ENCODE measurements at places on chromosomes 13 and 19. TPM values are rescaled to one million over a fixed set of nuclear protein-coding genes. Genes with fewer than 3 reads are reported as not detected.

GRCh38 chr13:51343475-51343874 is 4.0 kb downstream of the SERPINE3 start:
- DNase-seq: no peak

DNA sequence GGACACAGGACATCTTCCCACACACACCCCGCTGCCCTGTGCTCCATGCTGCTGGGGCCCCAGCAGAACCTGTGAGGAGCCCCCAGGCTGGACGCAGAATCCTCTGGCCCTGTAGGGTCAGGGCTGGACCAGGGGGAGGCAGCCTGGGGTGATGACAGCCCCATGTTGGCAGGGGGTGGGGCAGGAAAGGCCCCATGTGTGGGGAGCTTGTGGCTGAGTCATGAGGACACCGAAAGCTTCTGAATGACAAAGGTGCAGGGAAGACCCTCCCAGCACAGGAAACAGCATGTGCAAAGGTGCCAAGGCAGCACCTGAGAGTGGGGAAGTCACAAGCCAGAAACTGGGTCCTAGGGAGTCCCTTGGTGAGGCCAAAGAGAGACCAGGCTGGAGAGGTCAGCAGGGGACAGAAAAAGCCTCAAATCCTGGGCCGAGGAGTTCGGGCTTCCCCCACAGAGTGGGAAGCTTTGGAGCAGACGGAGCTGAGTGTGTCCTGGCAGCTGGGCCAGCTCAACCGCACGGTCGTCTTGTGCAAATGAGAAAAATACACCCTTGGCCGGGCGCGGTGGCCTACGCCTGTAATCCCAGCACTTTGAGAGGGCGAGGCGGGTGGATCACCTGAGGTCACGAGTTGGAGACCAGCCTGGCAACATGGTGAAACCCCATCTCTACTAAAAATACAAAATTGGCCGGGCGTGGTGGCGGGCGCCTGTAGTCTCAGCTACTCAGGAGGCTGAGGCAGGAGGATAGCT is 17.5 kb downstream of the ATP8B3 start:
- no peak for DNase-seq

- DNase-seq: peak; percentile 13
These were observed 43.2 kb downstream of the ZNF571 start for GRCh38 chr19:37551129-37551993.

GRCh38 chr13:75352641-75353327 is 129.2 kb downstream of the TBC1D4 start:
- no peak for DNase-seq

- no peak for DNase-seq
These were observed 4.3 kb upstream of the SIGLEC12 start for GRCh38 chr19:51505904-51506303.

DNA sequence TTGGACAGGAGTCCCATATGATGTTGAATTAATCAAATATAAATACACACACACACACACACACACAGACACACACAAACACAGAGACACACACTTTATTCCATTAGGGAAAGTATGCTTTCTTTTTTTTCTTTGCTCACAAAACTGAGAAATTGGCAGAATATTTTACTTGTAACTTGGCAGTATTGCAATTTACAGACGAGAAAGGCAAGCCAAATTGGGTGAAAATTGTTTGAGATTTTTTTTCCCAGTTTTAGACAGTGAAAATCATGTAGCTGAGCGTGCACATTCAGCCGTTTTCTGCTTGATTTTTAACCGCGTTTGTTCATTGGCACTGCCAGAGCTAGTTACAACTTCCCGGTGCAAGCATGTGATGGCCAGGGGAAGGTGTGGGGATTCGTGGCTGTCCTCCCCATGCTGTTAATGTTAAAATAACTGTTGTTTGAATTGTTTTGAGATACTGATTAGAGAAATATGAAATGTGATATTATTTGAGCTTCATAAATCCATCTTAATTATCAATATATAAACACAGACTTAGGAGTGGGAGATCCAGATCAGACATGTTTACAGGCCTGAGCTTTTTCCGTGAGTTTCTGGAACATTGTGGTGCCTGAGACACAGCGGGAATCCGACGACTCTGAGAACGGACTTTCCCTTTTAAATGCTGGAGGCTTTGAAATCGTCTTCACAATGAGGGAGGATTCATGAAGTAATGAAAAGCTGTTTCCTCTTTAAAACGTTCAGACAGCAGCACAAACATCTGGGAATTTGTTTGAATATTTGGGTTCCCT is 125.5 kb downstream of the KCNRG start:
- no peak for DNase-seq

DNA sequence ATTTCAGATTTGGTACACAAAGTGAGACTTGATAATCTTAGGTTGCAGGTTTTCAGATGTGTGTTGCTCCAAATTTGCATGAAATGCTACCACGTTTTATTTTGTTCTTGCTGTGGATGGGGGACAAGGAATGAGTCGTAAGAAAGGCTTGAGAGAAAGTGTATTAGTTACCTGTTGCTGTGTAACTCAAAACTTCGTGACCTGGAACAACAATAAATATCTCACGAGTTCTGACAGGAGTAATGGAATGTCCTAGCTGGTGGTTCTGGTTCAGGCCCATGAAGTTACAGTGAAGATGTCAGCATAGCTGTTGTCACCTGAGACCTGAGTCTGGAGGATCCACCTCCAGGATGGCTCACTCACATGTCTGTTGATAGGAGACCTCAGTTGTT is 1.2 kb downstream of the ZNF8 start:
- peak; percentile 58 for DNase-seq

DNA sequence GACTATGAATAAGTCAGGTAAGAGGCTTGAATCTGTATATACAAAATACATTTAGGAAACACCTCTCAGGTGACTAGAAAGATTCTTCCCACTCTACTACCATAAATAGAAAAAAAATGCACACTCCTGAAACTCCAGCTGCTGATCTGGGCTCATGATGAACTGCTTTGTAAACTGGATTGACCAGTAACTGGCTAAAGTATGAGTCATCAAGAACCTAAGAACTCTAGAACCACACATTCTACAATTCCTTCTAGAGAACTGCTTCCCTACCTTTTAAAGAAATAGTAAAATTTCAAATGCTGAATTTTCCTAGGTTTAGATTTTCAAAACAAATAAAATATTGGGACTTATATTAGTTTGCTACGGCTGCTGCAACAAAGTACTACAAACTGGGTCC is 55.2 kb downstream of the ELF1 start:
- peak; percentile 90 for DNase-seq

DNA sequence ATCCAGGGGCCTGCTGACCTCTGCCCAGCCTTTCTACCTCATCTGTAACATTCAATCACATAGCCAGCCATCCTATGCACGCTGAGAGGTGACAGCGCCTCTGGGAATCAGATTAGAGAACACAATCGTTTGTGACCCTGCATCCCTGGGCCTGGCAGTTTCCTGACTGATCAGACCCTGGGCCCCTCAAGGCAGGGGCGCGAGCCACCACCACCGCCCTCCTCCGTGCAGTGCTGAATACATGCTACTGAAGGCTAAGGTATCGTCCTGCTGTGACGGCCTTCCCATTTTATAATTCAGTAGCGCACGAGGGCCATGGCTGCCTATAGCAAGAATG is 1.3 kb downstream of the TMTC4 start:
- DNase-seq: no peak

GRCh38 chr19:12664406-12665280 is 1.9 kb downstream of the MAN2B1 start:
- no peak for DNase-seq

- DNase-seq: peak; percentile 2
These were observed 222.1 kb downstream of the ZIC5 start for GRCh38 chr13:99749271-99750019.

GRCh38 chr19:58397533-58398037 is 2.1 kb downstream of the RNF225 start:
- DNase-seq: no peak

GRCh38 chr13:78247362-78247761 is 328.7 kb upstream of the EDNRB start:
- DNase-seq: no peak

GRCh38 chr19:18013210-18014111 is 5.5 kb downstream of the ARRDC2 start:
- no peak for DNase-seq

DNA sequence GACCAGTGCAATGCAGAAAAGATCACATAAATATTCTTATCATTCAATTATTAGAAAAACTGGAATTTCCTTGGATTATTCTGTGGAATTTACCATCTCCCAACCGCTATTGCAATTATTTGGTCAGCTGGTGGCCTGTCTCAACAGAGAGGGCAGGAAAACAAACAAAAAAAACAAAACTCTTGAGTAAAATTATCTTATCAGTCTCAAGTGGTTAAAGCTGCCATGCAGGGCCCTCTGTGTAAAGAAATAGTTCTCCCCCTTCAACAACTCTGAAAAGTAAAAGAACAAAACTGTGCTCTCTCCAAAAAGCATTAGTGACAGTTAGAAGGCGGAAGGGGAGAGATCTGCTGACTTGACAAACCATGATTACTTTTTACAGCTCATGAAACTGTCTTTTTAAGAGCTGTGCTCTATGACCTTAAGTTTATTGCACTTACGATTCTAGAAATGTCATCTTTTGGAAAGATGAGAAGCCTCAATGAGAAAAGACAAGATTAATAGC is 152.3 kb downstream of the DLEU7 start:
- DNase-seq: no peak

GRCh38 chr19:48122421-48122820 is 11.8 kb upstream of the PLA2G4C start:
- no peak for DNase-seq

DNA sequence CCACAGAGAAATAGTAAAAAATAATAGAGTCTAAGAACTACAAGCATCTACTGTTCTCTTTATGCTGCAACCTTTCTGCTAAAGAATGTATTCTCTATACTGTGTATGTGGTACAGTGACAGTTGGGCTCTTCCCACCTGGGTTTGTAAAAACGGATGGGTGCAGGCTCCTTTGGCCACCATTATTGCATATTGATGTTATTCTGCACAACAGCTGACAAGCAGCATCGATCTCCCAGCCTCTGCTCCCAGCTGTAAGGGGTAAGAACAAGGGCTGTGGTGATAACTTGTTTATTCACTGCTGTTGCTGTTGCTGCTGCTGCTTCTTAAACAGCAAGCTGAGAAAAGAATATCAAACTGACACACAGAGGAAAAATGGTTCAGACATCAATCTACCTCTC is 56.1 kb downstream of the KCNRG start:
- no peak for DNase-seq

DNA sequence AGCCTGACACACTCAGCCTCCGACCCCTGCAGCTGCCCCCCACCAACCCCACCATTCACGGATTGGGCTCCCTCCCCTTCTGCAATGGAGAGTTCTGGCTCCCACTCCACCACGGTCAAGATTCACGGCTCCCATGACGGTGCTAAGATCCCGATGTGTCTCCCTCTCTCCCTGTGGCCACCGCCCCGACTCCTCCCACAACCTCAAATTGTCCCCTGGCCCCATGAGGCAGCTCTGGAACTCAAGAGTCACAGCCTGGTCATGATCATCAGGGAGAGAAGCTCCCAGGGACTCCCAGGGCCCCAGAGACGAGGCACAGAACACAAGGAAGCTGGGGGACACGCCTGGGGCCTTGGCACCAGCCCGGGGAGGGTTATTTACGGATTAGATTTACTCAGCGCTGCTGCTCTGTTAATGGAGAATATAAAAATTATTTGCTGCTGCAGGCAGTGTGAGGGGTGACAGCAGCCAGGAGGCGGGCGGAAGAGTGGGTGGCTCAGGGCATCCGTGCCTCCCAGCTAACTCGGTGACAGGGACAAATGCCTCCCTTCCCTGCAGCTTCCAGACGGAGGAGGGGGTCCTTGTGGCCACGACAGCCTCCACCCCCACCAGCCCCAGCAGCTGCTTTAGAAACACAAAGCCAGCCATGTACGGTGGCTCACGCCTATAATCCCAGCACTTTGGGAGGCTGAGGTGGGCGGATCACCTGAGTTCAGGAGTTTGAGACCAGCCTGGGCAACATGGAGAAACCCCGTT is 184.2 kb downstream of the PTPRS start:
- DNase-seq: no peak

DNA sequence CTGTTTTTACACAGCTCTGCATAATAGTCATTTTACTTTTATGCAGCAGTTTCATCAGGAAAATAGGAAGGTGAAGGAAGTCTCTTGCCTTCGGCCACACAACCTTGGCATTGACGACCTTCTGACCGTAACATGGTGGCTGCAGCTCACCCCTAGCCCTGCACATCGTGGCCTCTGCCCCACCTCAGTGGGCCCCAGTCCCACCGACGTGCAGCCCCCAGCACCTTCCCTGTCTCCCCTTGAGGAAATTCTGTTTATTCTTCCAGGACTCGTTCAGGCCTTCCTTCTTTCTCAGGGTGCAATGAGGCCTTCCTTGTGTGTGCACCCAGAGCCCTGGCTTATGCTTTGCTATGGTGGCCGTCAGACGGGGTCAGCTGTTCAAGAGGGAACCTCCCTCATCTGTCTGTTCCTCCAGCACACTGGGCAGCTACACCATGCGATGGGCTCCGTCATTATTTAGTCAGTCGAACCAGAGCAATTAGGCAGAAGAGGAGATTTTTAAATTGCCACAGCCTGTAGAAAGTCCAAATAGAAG is 33.3 kb downstream of the TMEM255B start:
- DNase-seq: no peak

DNA sequence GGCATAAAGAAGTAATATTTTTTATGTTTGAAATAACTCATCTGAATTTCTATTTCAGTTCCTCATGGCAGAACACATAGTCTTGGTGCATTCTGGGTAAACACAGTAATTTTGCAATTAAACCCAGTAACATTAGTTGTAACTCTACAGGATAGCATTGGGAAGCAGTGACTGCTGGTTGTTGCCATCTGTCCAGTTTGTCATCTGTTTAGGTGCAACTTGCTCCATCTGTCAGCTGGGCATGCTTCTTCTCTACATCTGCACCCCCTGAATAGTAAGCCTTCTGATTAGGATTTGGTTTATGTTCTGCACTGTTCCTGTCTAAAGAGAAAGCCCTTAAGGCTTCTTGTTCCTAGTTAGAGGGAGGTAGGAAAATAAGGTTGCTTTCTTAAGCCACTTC is 63.5 kb upstream of the CSNK1A1L start:
- peak; percentile 5 for DNase-seq

GRCh38 chr19:18859676-18860301 is 28.0 kb downstream of the UPF1 start:
- DNase-seq: no peak

GRCh38 chr19:54188215-54188871 is 1.0 kb downstream of the MBOAT7 start:
- DNase-seq: no peak

GRCh38 chr13:44263751-44264620 is 109.6 kb upstream of the SERP2 start:
- DNase-seq: peak; percentile 37

Gene LILRB2
- not detected for total RNA-seq

Gene DZIP1
- 74.6 TPM for total RNA-seq

Gene TEX29
- not detected for total RNA-seq

Gene F2RL3
- total RNA-seq: 0.52 TPM

Gene DENND1C
- total RNA-seq: 0.20 TPM

Gene ADM5
- 0.35 TPM for total RNA-seq

Gene SYCN
- not detected for total RNA-seq

Gene ZNF880
- 32.5 TPM for total RNA-seq

Gene NOTCH3
- 6.1 TPM for total RNA-seq

Gene SIGLEC6
- not detected for total RNA-seq

Gene C19orf44
- 11.3 TPM for total RNA-seq

Gene RFPL4A
- not detected for total RNA-seq

Gene ONECUT3
- total RNA-seq: not detected

Gene NECTIN2
- 183 TPM for total RNA-seq

Gene PSG4
- total RNA-seq: 22.4 TPM
